Amniotic stem cell (primary cell): ENCODE measurements at places on chromosomes 3 and 15.

DNA sequence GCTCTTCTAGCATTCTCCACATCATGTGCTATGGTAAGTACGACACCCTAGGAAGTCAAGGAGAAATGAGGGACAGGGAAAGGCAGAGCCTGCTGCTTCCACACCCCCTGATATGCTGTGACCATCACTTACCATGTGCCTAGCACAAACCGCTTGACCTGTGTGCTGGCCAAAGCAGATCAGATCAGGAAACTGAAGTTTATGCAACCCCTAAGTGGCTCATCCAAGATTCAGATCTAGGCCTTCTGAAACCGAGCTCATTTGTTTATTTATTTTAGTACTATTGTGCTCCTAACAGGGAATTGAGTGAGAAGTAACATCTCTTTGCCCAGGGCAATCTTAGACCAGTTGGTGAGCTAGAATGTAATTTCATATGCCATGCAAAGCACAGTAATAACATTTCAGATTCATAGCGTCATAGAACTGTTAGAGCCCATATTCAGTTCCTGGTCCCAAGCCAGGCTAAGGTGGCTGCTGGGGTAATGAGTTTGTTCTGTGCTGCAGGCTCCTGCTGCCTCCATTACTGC is at the start of gene RTP2:
Gene RTP2 (minus strand): TSS at position 51 of the 527 bp plus-strand sequence. CDS start 429 bp downstream, outside the sequence.
- DNase-seq: no peak

GRCh38 chr15:88702983-88703382 is 64.2 kb downstream of the ISG20 start:
- no peak for DNase-seq

DNA sequence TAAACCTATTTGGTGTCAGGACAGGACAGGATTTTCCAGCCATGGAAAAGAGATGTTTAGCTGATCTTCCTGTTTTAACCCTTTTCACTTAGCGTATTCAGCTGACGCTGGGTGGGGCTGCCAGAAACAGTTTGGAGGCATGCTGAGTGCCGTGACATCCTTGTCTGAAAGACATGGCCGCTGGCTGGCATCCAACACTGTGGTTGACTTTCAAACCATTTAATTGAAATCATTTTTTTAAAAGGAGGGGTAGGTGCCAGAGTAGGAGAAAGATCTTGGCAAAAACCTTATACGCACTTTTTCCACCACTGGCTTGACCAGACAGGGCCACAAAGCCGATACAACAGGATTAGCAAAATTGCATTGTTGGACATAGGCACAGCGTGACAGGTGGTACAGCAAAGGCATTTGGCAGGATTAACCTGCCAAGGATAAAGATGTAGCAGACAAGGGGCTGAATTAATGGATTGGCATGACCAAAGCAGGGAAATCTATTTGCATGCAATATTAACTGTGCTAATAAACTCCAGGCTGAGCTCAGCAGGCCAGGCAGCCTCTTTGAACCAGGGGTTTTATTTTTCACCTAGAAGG is 131.8 kb upstream of the TOPAZ1 start:
- no peak for DNase-seq

- no peak for DNase-seq
These were observed 631 bp downstream of the NKTR start for GRCh38 chr3:42600958-42601675.

DNA sequence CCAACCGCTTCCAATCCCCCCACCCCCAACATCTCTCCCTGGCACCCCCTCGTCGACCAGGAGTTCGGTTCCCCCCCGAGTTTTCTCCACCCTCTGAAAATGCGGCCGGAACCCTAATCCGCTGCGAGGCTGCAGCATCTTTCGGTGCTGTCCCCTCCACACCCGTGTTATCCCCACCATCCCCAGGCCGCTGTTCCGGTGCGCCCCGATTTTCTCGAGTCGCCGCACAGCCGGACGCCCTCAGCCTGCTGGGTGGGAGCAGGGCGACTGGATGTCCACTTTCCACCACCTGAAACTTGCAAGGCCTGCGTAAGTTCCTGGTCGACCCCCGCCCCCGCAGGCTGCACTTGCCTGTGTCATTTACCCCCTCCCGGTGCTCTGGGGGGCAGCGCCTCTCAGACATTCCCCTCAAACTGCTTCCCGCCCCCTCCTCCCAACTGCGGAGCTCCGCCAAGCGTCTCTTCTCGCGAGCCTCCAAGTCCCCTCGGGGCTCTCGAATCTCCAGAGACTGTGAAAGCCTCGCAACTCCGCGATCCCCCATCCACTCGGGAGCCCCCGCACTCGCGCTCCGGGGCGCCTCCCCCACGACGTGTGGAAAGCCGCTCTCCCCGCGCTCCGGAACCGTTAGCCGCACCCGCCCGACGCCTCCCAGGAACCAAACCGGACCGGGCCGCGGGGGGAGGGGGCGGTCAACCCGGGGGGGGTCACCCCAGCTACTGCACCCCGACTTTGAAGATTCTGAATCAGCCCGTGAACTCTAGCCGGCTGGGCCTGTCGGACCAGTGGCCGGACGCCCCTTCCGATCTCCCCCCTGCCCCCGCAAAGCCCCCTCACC is 566 bp downstream of the ETV5 start:
- peak; percentile 67 for DNase-seq
